ENCODE measurements at places on chromosomes 16 and 17. TPM values are rescaled to one million over a fixed set of nuclear protein-coding genes. Genes with fewer than 3 reads are reported as not detected.

Gene MYL11
- total RNA-seq = not detected

Gene OR1A1
- total RNA-seq = not detected

Gene SCN4A
- total RNA-seq = under 0.01 TPM

Gene SOX15
- under 0.01 TPM for total RNA-seq

Gene SNAI3
- not detected for total RNA-seq

Gene PIPOX
- 1.7 TPM for total RNA-seq

Gene C17orf67
- 0.86 TPM for total RNA-seq

Gene ADAD2
- total RNA-seq = not detected

Gene CMTM2
- not detected for total RNA-seq

Gene LDHD
- total RNA-seq = 0.64 TPM

Gene GDE1
- total RNA-seq = 71.8 TPM

Gene RRAD
- total RNA-seq = 12.5 TPM

Gene CLDN6
- not detected for total RNA-seq

Gene MLX
- total RNA-seq = 31.2 TPM

Gene RUNDC1
- total RNA-seq = 9.3 TPM

Gene BCL6B
- total RNA-seq = not detected

All from fibroblast of villous mesenchyme (primary cell).